ENCODE measurements at places on chromosomes 5 and 9.

- no peak for DNase-seq
Observed at GRCh38 chr9:98883276-98883675, 60.4 kb upstream of the COL15A1 start.

GRCh38 chr5:54672871-54673270, 155.3 kb downstream of the SNX18 start:
- no peak for DNase-seq

GRCh38 chr9:129398961-129399633, 221.0 kb upstream of the IER5L start:
- DNase-seq: no peak

DNA sequence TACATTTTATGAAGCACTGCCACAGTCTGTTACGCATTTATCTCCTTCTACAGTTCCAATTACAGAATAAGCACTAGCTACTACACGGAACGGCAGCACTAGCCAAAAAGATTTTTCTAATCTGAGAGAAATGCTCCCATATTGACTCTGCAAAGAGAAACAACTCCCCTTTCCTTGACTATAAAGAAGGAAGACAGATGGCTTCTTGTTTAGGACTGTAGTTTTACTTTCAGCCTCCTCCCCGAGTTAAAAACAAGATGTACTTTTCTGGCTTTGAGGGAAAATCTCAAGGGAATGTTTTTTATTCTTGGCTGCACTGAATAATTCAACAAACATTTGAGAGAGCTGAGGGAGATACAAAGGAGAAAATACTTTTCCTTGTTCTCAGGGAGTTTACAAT, 1.9 kb upstream of the SLC44A1 start:
- no peak for DNase-seq

DNA sequence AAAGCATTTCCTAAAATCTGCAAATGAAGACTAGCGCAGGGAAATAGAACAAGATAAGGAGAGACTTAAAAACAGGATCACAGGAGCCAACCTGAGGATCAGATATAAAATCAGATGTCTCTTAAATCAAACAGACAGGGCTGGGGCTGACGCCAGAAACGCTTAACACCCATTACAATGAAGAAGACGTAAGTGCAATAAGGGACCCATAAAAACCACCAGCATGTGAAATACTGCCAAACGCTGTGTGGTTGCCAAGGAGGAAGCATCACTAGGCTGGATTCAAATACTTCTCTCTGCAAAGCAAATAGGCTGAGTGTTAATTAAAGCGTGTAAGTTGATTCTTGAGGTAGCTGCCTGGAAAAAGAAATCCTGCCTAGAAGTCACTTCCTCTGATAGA, 74.4 kb upstream of the ATP10B start:
- no peak for DNase-seq

DNA sequence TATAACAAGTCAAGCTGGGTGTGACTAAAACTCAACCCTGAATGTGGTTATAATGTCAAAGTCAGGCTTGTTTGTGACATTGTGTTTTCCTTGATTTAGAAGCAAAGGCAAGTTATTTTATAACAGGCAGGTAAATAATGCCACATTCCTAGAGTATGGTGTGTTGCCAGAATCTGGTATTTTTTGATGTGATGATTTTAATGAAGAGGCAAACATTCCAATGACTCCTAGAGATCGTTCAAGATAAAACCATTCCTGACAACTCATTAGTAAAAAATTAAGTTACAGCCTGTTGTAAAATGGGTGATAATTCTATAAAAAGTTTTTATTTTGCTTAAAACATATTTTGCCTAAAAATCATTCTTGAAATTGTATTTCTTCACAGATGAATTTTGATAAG, 60.0 kb downstream of the RAB14 start:
- DNase-seq: no peak

GRCh38 chr5:139392678-139393496, 2.0 kb downstream of the PROB1 start:
- DNase-seq: peak; percentile 90

DNA sequence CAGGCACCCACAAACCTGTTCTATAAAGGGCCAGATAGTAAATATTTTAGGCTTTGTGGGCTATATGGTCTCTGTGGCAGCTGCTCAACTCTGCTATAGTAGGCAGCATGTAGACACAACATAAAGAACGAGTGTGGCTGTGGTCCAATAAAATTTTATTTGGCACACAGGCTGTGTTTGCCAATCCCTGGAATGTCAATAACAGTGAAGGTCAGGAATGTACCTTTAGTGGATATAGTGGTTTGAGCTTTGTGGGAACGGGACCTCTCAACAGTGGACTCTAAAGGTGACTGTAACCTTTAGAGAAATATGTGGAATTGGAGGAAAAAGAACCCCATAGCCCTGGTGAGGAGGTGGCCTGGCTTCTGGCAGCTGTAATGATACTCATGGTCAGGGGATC, 145.2 kb downstream of the MAST4 start:
- no peak for DNase-seq

- DNase-seq: no peak
Observed at GRCh38 chr9:134695144-134695543, 53.5 kb downstream of the COL5A1 start.

- DNase-seq: peak; percentile 36
Observed at GRCh38 chr9:114156657-114157421, 1.5 kb downstream of the COL27A1 start.

- peak; percentile 51 for DNase-seq
Observed at GRCh38 chr5:80254767-80255430, 949 bp downstream of the SERINC5 start.

DNA sequence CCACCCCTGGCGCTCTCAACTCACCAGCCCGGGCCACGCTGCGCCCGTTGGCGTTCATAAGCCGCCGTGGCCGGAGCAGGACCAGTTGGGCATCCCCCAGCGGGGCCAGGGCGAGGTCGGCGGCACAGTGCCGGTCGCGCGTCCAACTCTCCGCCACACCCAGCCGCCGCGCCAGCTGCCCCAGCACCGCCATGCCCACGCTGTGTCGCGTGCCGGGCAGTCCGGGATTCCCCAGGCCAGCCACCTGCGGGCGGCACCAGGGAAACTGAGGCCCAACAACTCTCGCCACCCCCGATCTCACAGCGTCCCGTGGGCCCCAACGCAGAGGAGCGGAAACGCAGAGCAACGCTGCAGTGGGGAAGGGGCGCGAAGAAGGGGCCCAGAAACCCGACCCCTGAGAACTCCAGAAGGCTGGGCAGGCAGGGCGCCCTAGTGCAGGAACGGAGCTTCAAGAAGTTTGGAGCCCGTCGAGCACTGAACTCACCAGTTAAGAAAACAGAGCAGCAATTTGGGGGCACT, 453 bp downstream of the PTRH1 start:
- DNase-seq: peak; percentile 34

DNA sequence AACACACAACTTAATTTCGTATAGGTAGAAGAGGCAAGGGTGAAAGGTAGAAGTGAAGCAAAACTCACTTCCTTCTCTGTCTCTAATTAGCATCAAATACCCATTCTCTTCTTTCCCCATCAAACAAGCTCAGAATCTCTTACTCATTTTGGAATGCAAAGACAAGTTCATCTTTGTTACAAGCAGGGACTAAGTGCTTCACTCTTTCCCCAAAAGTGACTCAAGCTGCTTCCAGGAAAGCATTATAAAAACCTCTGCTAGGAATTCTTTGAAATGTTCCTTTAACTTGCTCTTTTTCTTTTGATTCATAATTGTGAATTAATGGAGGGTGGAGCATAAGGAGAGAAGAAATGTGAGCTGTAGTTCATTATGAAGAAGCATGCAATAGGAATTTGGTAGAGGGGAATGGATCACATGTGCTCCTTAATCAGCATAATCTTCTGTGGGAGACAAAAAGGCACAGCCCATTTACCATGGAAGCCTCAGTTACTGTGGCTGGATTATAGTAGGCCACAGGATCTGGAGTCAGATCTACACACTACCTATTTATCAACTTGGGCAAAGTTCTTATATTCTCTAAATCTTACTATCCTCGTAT, 109.5 kb upstream of the DPYSL3 start:
- DNase-seq: no peak

DNA sequence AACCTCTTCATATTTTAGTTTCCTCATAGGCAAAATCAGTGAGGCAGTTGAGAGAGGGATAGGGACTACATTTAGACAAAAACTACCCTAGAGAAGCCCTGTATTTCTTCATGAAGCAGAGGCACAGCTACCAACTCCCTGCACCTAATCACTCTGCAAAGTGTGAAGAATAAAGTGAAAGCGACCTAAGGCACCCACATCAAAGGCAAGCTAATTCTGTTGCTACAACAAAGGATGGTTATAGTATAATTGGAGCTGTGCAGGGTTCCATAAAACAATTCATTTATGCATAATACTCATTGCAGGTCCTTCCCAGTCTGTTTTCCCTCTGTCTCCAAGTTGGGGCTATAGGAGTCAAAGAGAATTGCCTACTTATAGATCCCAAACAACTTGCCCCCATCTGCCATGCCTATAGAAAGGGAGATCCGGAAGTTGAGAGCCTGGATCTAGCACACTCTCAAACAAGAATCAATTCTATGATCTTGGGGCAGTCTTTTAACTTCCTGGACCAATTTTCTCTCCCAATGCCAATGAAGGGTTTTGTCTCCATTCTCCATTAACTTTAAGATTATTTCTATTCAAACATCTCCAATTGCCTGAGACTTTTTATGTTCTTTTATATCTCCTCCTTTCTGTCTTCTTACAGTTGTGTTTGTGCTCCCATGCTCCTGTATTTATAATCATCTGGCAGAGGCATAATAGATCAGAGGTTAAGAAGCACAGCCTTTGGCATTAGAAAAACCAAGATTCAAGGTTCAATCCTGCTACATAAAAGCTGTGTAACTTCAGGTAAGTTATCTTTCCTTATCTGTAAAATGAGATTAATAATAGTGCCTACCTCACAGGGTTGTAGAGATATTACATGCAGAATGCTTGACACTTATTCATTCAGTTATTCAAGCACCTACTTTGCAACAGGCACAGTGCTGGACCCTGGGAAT, 56.0 kb upstream of the PTGER4 start:
- DNase-seq: no peak

GRCh38 chr5:30809933-30810332, 383.6 kb upstream of the CDH6 start:
- DNase-seq: no peak

- peak; percentile 71 for DNase-seq
Observed at GRCh38 chr5:119340597-119341218, 15.1 kb upstream of the TNFAIP8 start.

- peak; percentile 52 for DNase-seq
Observed at GRCh38 chr5:61306531-61307131, 25.4 kb upstream of the ZSWIM6 start.

- DNase-seq: no peak
Observed at GRCh38 chr5:149585910-149586309, 4.6 kb downstream of the ARHGEF37 start.
